ENCODE measurements at places on chromosomes 3 and 15.

GRCh38 chr3:64462203-64462602 is 225.6 kb downstream of the ADAMTS9 start:
- no peak for DNase-seq

DNA sequence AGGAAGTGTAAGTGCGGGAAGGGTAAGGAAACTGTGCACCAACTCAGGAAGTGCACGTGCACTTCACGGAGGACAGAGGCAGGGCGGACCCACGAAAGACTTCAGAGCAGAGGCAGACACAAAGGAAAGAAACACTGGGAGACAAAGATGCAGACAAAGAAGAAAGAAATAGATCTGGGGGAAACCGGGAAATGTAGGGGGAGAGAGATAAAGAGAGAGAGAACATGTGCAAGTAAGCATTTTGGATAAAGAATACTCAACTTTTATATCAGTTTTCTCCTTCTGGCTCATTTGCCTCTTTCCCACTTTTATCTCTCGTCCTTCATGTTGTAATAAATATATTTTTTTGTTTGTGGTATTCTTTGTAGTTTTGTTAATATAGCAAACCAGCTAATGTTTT is 204.2 kb downstream of the WDR72 start:
- DNase-seq = no peak

DNA sequence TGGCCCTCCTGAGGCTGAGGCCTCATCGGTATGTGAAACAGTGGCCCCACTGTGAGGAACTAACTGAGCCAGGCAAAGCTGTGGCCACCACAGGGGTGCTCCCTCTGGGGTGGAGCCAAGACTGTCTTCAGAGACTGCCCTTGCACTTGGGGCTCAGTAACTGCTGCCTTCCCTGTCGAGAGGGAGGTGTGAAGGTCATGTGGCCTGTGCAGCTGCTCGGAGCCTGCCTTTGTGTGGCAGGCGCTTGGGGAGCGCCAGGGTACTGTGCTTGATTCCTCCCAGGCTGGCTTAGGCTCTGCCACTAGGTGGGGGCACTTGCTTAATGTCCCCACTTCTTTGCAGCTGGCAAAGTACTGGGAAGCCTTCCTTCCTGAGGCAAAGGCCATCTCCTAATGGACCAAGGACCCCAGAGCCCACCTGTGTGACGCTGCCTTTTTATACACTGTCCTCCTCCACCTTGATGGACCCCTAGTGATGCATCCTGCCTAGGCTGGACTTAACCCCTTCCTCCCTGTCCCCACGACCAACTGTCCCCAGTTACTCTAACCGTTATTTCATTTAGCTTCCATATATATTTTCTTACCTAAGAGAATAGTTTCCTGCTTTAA is 14.2 kb upstream of the SNX22 start:
- no peak for DNase-seq

DNA sequence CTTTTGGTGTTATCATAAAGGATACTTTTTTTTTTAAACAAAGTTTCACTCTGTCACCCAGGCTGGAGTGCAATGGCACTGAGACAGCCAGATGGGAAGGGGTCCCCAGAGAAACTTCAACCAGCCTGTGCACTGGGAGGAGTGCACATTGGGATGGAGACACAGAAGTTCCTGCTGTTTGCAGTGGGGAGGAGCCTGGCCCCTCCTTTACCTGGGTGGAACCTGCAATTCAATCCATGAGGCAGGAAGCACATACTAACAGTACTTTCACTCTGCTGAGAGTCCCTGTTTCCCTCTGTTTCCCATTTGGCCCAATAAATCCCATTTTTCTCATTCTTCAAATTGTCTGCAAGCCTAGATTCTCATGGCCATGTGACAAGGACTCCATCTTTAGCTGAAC is 42.3 kb upstream of the LHFPL4 start:
- no peak for DNase-seq

DNA sequence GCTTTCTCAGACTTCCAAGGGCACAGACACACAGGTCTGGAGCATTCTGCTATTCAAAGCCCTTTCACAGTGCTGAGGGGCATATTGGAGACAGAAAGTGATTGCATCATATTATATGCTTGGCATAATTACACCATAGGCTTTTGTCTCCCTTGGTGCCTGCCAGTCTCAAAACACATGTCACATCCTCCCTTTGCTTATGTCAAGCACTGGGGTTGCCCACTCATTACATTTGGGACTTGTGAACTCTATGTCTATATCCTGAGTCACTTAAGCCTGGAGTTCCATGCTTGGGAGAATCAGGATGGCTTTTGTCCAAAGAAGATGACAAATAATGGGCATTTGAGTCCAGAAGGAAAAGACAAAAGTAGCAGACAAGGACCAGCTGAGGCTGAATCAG is 12.3 kb upstream of the PDZRN3 start:
- no peak for DNase-seq

DNA sequence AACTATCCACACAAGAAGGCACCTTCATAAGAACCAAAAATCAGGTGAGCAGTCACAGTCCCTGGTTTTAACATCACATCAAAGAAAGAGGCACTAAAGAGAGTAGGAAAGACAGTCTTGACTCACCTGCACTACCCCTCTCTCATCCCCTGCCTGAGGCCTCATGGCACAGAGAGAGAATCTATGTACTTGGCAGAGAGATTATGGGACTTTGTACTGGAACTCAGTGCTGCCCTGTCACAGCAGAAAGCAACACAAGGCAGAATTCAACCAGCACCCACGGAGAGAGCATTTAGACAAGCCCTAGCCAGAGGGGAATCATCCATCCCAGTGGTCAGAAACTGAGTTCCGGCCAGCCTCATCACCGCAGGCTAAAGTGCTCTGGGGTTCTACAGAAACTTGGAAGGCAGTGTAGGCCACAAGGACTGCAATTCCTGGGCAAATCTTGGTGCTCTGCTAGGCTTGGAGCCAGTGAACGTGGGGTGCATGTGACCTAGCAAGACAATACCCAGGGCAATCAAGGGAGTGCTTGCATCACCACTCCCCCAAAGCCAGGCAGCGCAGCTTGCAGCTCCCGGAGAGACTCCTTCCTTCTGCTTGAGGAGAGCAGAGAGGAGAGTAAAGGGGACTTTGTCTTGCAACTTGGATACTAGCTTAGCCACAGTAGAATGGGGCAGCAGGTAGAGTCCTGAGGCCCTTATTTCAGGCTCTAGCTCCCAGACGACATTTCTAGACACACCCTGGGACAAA is 8.5 kb upstream of the RUVBL1 start:
- DNase-seq = no peak

- DNase-seq = no peak
Observed at GRCh38 chr3:5250467-5251195, 63.1 kb downstream of the EDEM1 start.

- DNase-seq = no peak
Observed at GRCh38 chr3:115663414-115663813, 40.1 kb downstream of the GAP43 start.

GRCh38 chr15:101450403-101451265 is 38.9 kb downstream of the PCSK6 start:
- DNase-seq = no peak

GRCh38 chr3:46215810-46216414 is 7.8 kb upstream of the CCR1 start:
- no peak for DNase-seq

DNA sequence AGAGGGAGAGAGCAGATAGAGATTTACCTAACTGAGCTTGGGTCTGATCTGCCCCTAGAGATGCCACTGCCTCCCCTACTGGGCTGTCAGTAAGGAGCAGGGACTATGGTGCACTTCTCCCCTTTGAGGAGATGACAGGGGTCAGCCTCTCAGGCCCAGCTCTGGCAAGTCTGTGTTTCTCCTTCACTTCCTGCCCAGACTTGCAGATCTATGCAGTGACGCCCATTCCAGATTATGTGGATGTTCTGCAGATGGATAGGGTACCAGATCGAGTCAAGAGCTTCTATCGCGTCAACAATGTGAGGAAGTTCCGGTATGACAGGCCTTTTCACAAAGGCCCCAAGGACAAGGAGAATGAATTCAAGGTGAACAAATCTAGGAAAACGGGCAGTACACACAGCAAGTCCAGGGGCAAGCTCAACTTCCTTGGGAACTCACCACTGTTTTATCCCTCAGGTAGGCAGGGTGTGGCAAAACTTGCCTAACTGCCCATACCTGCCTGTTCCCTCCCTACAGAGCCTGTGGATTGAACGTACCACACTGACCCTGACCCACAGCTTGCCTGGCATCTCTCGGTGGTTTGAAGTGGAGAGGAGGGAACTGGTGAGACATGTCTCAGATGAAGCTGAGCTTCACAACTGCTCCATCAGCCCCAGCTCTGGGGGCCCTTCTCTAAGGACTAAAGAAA is 29.1 kb upstream of the MANF start:
- DNase-seq = no peak

GRCh38 chr3:160196511-160197104 is 28.6 kb upstream of the C3orf80 start:
- no peak for DNase-seq

DNA sequence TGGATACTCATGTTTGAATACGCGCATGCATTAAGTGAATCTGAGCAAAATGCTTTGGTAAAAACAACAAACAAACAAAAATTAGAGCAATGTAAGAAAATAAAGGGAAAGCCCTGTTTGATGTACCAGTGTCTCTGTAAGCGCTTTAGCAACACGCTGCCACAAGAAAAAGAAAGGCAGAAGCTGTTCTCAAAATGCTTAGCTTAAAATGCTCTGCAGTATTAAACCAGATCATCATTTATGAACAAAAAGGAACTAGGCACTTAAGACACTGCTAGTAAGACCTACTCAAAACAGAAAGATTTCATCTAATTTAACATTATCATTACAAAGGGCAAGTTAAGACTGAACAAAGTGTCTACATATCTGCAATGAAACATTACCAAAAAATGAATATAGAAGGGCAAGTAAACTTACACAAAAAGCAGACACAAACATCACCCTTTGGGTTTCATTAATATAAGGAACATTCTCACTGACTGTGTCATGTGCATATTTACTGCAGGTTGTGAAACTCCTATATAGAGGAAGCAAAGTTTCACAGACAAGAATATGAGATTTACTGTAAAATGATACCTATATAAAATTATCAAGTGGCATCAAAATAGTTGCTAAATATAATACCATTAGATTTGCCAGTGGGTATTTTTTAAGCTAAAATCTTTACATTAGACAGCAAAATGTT is 102.1 kb downstream of the FBXL22 start:
- DNase-seq = no peak

DNA sequence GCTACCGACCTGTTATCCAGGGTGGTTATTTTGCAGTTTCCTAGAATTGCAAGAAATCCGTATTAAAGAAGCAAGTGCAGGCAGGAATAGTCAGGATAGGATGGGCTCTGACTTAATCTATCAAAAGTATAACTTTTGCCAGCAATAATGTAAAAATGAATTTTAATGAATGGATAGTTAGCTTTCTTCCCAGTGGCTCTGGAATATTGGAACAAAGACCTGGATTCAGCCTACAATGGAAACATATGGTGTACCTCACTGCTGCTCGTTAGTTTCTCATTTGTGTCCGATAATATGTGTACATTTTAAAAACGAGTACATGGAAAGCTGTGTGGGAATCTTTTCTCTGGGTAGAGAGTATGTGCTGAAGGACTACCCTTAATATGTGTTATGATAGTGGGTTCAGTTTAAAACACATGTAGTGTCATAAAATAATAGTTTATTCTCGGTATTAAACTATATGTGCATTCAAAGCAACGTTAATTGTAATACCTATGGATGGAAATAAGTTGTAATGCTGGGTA is 805 bp downstream of the SERPINI1 start:
- no peak for DNase-seq

- no peak for DNase-seq
Observed at GRCh38 chr3:52845691-52846431, 11.0 kb upstream of the MUSTN1 start.

DNA sequence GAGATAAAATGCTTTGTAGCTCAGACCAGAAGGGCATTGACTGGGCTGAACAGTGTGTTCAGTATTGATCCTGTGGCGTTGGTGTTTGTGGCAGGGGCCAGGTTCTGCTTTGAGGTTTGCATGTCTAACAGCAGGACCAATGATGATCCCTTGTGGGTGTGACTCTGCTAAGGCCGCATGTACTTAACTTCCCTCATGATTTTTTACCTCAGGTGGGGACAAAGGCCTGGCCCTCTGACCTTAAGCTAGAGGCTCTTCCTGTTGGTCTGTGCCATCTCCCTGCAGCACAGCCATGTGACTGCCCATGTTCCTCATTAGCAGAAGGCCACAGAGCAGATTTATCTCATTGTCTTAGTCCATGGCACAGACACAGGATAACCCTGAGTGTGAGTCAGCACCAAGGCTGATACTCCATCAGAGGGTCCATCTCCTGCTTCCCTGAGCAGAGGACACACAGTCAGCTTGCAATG is 34.3 kb upstream of the BSN start:
- DNase-seq = no peak

GRCh38 chr15:34609102-34610057 is 25.9 kb upstream of the GOLGA8B start:
- no peak for DNase-seq

All from T-helper 17 cell (primary cell).